ENCODE measurements at places on chromosomes 2 and 18.

DNA sequence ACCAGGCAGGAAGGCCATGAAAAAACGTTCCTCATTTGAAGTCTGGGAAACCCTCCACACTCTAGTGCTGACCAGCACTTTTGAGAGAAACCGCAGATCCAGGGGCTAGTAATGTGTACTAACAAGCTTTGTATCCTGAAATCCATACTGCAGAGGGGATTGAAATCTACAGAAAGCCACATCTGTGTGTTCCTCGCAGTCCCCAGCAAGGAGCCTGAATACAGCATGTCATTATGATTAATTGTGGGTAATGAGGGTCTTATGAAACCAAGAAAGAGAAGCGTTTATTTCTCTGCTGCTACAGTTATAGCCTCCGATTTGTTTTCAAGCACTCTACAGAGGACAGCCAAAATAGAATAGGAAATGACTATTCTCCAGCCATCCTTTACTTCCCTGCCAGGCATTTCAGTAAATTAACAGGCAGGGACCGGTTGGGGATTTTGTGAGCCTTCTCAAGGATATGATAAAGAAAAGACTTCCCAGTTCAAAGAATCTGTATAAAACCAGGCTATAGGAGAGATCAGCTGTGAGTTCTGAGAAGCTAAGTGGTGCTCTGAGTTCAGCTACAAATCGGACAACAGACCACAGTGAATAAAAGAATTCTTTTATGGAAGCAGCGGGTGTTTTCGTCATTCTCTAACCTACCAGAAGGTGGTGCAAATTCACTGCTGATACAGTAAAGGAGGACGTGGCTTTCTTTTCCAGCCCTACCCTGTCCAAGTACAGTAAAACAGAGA, 133.4 kb downstream of the INSIG2 start:
- DNase-seq = peak; percentile 23

DNA sequence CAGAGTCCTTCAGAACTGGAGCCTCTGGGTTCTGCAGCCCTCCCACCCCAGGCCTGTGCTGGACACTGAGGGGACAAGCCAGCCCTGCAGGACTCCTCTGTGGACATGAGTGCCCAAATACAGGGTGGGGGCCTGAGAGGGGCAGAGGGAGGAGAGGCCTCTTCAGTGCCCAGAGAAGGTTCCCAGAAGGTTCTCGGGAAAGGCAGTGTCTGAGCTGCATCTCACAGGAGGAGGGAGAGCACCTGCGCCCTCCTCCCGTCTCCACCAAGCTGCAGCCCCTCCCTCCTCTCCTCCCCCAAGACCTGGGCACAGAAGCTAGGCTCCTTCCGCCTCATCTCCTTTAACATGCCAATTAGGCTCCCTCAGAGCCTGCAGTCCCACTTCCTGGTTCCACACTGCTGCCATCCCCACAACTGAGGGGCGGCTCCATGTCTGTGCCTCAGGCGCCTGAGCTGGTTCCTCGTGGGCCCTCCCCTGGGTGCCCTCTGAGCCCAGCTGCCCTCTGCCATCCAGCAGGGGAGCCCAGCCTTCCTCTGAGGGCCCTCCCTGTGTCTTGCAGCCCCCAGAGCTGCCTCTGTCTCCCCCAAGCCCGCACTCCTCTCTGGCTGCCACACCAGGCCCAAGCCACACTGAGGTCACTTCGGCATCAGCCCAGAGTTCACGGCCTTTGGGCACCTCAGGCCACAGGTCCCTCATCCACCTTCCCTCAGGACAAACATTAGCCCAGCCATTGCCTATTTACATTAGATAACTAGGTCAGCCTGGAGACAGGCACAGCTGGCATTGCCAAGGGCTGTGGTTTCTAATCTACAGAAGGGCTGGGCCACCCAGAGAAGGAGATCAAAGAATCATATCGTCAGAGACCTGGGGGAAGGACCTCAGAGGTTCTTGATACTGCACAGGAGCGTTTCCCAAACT, 28.9 kb downstream of the KCNK3 start:
- no peak for DNase-seq

GRCh38 chr2:16114836-16115235, 174.5 kb downstream of the MYCN start:
- no peak for DNase-seq

DNA sequence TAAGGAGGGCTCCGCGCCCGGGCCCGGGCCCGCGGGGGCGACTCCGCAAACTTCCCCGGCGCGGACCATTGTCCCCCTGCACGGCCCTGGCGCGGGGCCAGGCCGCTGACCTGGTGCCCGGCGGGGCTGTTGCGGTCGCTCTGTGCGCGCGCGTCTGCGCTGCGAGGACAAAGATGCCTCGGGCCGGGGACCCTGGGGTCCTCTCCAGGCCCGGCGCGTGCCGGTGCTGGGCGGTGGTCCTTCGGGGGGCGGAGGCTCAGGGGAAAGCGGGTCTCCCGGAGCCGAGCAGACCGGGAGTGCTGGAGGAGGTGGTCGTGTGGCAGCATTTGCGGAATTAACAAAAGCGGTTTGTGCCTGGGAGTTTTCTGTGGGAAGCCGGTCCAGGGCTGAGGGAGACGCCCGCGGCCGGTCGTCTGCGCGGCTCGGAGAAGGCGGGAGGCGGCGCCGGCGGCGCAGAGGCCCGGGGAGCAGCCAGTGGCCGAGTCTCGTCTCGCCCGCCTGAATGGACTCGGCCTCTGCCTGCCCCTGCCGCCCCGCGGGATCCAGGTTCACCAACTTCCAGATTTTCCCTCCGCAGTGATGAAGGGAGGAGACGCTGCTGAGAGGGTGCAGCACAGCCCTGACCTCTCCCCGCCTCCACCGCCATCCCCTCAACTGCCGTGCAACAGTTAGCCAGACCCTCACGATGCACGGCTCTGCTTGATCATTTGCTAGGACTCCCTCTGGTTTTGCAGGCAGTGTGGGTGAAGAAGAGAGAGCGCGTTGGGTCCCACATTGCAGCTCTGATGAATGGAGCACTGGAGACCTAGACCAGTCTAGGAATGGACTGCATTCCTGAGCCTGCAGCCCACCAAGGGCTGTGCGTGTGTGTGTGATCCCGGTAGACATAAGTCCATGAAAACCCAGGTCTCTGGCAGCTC, 705 bp downstream of the EFR3B start:
- DNase-seq = peak; percentile 17

DNA sequence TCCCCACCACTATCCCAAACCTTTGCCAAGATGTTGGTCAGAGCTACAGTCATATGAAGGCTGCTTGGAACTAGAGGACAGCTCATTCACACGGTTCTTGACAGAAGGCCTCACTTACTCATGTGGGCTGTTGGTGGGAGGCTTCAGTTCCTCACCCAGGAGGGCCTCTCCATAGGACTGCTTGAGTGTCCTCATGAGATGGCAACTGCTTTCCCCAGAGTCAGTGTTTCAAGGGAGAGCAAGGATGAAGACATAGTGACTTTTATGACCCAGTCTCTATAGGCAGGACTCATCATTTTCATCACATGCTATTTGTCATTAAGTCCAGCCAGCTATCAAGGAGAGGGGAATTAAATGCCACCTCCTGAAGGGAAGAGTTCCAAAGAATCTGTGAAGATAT, 33.4 kb upstream of the OLA1 start:
- DNase-seq = no peak

Data from activated CD4-positive, alpha-beta T cell treated with anti-CD3 and anti-CD28 coated beads, Interleukin-2, amount 50 U/mL, for 48 hours (primary cell).